Myometrial cell (primary cell): ENCODE measurements at places on chromosomes 7 and 10. TPM values are rescaled to one million over a fixed set of nuclear protein-coding genes. Genes with fewer than 3 reads are reported as not detected.

Gene PRSS37
- not detected in 2 replicates for total RNA-seq

Gene CDC14C
- not detected in 2 replicates for total RNA-seq

Gene RHEB
- 77.8 and 107 TPM in 2 replicates for total RNA-seq

Gene MACC1
- under 0.01 TPM in 1 of 2 replicates, not detected in the other for total RNA-seq

Gene MET
- 36.6 and 44.5 TPM in 2 replicates for total RNA-seq
